NCI-H1930 (cell line): ENCODE measurements at places on chromosomes 16 and 17.

DNA sequence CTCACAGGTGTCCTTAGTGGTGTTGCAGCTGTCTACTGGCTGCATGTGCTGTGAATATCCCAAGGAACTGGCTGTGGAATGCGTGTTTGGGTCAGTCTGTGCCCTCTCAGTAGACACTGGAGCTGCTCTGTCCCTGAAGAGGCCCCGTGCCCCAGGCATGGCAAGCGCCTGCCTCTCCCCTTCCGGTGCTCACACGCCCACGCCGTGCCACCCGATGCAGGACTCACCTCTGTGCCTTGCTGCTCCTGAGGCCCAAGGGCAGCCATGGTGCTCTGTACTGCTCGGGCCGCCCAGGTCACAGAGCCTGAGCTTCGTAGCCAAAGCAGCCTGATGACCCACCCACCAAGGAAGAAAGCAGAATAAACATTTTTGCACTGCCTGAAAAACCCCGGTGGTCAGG lies 10.0 kb downstream of the RGS11 start:
- no peak for DNase-seq

DNA sequence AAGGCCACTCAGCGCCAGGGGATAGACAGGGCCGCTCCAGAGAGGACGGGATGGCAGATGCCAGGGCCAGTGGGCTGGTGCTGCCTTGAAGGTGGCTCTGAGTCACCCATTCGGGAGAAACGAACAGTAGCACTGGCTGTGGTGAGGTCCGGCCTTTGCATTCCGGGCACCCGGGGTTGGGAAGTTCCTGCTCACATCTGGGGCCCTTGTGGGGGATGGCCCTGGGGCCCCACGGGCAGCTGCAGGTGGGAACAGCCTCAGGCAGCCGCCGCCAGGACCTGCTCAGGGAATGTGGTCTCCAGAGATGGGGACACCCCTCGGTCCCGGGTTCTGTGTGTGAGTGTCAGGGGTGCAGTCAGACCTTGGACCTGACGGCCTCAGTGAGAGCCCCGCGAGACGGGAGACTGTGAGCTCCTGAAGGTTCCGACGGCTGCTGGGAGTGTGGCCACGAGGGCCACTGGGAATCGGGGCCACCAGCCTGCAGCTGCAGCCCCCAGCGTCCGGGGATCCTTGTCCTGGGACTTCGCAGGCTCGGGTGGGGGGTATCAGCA lies 1.4 kb downstream of the CBFA2T3 start:
- no peak for DNase-seq

DNA sequence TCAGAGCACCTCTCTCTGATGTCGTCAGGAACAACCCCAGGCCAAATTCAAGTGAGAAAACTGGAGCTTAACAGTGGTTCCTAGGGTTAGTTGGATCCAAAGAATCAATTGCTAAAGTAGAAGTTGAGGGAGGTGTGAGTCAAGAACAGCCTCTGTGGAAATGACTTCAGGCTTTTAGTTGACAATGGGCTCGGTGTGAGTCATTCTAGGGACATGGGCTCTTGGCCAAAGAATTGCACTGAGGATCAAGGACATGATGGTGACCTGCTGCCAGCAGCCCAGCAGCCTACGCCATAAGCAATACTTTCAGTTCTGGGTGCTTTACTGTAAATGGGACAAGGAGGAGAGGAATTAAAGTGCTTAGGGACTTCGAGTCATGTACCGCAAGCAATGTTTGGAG lies 32.1 kb upstream of the SMURF2 start:
- no peak for DNase-seq

GRCh38 chr17:47736501-47737495 lies 3.8 kb downstream of the TBX21 start:
- DNase-seq, result no peak

- DNase-seq, result no peak
These were observed 99.2 kb upstream of the CDH8 start for GRCh38 chr16:62135446-62135845.

DNA sequence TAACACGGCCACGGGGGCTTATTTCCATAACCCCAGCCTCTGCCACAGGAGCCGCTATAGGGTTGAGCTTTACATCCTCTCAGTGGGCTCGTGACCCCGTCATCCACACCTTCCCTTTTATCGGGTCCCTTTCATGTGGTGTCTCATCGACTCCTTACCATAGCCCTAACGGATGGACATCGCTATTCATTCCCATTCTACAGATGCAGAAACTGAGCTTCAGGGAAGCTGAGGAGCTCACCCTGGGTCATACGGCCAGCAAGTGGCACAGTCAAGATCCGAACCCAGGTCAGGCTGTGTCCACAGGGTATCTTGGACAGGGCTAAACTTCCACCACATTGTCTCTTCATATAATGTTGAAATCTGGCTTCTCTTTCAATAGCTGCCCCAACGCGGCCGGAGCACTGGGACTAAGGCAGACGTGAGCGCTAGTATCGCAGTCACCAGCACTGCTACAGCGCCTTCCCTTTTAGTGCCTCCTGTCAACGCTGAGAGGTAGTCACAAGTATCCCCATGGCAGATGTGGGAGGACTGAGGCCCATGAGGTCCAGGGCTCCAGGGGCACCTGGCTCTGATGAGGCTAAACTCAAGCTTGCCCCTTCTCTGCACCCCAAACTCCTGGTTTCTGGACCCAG lies 50.8 kb downstream of the SOCS1 start:
- DNase-seq, result no peak

DNA sequence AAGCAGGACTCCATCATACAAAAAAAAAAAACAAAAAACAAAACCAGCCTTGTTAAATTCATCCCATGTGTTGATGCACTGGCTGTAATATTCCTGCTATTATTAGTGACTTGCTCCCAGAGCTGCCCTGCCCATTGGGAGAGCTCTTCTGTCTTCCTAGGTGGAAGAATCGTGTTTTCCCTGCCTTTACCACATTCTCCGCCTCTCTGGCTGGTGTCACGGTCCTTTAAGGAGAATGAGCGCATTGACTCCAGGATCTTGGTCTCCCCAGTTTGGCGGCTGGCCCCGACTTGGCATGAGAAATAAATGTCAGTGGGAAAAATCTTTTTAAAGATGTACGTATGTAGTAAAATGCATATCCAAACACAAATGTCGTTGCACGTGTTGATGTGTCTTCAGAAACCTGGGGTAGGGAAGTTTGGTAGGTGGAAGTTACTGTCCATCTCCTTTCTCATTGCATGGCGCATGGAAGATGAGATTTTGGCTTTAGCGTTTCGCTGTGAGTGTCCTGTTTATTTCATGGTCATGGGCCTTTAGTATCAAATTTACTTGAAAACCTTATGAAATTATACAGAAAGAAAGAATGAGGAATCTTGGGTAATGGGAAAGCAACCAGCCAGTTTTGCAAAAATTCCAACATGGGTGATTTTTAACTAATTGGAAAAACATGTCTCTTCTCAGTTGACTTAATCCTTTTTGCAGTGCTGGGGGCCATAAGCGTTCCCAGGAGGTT lies 15.5 kb downstream of the RMI2 start:
- DNase-seq, result no peak

GRCh38 chr17:20935740-20936139 lies 107.1 kb downstream of the USP22 start:
- DNase-seq, result no peak

- no peak for DNase-seq
These were observed 296.4 kb downstream of the MAP2K6 start for GRCh38 chr17:69710926-69711325.

- no peak for DNase-seq
These were observed 108.6 kb upstream of the CLEC3A start for GRCh38 chr16:77913738-77914253.

DNA sequence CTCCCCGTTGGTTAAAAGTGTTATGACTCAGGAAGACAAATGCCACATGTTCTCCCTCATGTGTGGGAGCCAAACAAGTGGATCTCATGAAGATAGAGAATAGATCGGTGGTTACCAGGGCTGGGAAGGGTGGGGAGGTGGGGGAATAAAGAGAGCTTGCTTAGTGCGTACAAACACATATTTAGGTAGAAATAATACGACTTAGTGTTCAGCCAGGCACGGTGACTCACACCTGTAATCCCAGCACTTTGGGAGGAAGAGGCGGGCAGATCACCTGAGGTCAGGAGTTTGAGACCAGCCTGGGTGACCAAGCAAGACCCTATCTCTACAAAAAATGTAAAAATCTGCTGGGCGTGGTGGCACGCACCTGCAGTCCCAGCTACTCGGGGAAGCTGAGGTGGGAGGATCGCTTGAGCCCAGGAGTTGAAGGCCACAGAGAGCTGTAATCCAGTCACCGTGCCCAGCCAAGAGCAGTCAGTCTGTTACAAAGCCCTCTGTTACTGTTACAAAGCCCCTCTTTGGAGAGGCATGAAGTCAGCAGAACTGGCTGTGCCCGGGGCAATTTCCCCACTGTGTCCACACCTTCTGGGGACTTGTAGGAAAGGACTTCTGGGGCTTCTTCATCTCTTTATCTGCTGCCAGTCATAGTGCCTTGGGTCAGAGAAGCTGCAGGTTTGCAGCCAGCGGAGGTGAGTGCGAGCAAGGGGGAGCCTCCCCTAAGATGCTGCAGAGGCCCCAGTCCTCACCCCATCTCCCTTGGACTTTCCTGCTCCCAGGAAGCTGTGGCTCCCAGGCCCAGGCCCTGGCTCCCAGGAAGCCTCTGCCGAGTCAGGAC lies 4.3 kb upstream of the ALDH3A1 start:
- no peak for DNase-seq

DNA sequence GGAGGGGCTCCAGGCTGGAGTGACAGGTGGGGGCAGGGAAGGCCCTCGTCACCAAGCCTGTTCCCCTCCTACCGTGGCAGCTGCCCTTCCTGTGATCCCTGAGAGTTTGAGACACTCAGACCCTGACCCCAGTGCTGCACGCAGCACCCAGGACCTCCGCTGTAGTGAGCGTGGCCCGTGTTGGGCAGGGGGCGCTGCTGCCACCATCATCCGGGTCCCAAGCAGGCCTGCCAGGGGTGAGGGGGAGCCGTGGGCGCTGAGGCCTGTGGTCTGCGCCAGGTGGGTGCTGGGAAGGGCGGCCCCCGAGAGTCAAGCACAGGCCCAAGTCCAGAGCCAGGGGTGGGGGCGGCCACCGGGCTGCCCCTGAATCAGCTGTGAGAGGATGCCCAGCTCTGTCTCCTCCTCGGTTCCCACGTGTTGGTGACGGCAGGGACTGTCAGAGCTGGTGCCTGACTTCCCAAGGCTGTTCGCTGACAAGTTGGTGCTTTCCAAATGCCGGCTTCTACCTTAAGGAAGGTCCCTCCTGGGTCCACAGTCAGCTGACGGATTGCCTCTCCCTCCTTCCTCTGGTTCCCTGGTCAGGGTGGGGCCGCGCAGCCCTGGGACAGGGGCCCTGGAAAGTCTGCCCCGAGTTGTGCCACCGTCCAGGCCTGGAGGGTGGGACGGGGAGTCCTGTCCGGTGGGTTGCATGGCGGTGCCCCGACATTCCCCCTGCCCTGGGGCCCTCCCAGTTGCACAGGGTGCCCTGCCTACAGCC lies 31.1 kb downstream of the TPSG1 start:
- no peak for DNase-seq

DNA sequence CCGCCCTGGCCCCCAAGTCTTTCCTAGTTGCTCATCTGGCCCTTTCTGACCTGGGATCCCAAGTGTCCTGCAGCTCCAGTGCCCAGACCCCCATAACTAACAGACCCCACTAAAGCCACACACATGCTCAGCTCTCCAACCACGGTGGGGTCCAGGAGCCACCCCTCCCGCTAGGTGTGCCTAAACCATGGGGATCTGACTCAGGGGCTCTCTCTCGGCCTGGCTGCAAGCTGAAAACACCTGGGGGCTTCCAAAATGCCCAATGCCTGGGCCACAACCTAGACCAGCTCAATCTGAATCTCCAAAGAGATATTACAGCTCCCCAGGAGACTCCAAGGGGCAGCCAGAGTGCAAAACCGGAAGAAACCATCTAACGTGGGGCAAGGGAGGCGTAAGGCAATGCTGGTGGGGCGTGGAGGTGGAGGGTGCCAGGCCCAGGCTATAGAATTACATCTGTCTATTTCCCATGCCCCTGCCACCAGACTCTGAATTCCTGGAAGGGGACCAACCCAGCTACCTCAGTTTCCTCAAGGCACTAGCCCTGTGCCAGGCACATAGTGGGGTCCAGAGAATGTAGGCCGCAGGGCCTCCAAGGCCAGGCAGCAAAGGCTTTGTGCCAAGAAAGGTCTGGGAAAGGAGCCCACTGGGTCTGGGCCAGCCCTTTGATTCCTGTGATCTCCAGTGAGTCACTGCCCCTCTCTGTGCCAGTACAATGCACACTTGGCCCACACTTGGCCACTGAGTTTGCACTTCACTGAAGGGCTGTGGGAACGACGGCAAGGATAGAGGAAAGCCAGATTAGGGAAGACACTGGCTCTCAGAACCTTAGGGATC lies 3.3 kb downstream of the CD2BP2 start:
- no peak for DNase-seq

DNA sequence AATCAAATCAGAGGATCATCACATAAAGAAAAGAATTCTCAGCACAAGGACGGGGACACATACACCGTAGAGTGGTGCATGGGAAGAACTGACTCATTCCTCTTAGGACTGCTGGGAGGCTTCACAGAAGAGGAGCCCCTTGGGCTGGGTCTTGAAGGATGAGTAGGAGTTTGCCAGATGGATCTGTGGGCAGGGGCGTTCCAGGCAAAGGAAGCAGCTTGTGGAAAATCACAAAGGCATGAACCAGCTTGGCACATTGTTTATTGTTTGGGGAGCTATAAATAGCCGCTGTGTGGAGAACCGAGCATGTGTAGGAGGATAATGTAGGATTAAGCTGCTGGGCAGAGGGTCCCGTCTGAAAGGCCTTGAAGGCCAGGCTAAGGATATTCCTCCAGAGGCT lies 5.1 kb upstream of the SLC16A11 start:
- no peak for DNase-seq

DNA sequence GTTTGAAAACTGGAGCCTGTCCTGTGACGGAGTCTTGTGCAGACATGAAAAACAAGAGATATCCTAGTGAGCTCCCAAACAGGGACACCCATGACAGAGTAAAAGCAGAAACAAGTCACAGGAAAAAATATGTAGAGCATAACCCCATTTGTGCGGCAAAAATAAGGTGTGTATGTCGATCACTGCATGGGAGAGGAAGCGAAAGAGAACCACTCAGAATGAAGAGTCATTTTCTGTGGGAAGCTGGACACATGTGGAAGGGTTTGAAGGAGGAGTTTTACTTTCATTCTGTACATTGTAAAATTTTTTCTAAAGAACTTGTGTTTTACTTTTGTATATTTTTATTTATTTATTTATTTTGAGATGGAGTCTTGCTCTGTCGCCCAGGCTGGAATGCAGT lies 72.1 kb downstream of the JPH3 start:
- DNase-seq, result no peak

DNA sequence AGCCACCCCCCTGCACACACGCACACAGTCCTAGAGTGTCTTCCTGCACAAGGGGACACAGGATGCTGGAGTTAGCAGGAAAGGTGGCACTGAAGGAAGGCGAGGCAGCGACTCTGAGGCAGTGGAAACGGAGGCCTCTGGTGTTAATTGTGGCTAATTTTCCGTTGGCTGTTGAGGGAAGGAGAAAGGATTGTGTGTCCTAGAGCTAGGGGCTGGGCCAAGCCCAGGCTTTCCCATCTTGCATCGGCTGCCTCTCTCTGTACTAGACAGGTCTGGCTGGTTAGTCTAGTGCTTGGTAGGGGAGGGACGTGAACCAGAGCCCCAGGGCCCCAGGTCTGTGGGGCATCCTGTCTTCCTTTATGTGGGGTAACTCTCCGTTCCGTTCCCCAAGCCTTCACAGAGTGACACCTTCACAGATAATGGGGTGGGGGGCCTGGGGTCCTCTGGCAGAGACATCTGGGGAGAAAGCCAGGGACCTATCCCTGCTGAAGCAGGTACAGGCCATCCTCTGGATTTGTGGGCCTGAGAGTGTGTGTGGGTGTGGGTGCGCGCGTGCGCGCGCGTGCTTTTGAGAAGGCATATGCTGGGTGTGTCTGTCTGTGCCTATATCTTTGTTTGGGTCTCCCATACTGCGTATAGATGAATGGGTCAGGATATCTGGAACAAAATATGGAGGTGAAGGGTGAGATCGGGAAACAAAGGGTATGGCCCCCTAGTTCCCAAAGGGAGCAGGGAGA lies at the start of gene CHD3:
TSS of gene CHD3 (plus strand) at position 606 of the 737 bp plus-strand sequence. CDS start 212 bp downstream, outside the sequence.
- no peak for DNase-seq
